ENCODE measurements at places on chromosomes 2 and 18.

DNA sequence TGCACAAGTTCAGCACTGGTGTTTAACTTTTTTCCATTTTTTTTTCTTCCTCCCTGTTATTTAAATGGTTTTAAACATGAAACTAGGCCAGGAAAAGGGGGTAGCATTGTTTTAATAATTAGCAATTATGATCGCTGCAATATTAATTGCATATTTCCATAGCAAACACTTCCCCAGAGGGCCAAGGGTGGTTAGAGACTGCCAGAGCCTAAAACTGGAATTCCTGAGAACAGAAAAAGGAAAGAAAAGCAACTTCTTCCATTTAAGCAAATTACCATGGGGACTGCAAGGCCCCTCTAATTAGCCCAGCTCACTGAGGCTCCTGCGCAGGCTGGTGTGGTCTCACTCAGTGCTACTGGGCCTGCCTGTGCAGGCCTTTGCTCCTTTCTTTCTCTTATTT, 201.5 kb downstream of the SMAD2 start:
- DNase-seq = no peak

DNA sequence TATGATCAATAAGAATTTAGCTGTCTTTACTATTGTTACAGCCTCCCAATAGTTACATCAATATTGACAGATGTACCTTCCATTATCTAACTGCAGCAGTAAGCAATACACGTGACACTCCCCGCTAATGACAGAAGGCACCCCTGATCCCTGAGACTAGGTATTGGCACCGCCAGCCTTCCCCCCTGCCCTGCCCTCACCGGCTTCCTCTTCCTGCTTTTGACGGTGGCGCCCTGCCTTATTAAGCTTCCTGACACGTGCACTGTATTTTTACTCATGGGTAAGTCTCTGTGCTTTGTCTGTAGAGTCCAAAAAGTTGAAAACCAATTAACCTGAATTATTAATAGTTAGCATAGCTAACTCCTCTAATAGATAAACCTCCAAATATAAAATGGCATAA, 223.5 kb downstream of the EIPR1 start:
- no peak for DNase-seq

DNA sequence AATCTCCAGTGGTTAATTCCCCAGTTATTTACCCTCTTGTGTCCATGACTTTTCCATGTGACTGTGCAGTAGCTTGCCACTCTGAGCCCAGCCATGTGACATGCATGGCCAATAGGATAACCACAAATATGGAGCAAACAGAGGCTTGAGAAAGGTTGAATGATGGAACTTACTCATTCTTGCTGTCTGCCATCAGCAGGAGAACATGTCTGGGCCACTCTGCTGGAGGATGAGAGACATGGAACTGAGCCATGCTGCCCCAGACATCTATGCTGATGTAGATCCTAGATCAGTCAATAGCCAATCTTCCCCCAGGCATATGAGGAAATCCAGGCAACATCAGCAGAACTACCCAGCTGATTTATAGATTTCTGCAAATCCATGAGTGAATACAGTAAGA, 992.3 kb upstream of the FANCL start:
- no peak for DNase-seq

DNA sequence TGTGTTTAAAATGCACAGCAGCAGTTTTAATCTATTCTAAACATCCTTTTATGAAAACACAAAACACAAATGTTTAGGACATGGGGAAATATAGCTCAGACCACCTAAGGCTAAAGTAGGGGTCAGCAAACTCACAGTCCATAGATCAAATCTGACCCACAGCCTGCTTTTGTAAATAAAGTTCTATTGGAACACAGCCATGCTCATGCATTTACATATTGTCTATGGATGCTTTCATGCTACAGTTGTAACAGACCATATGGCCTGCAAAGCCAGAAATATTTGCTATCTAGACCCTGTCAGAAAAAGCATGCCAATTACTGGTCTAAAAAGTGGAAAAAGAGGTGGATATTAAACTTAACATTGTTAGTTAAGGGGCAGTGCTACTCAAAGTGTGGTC, 1105.4 kb upstream of the KLHL29 start:
- no peak for DNase-seq

- no peak for DNase-seq
Measured at GRCh38 chr18:9403795-9404564, 69.4 kb downstream of the TWSG1 start.

DNA sequence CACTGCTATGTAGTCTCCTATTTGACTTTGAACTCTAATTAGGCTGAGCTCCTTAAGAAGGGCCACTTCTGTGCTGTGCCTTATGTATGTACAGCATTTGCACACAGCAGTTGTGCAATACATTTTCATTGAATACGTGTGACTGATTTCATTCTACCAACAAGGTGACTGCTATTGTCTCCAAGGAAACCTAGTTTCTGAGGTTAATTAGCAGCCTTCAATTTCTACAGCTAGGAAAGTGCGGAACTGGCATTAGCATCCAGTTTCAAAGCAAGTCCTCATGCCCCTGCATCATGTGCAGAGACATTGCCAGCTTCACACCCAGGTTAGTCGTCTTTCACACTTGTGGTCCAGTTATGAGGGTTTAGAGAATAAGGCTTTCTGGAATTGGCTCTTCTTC, 58.6 kb downstream of the NCK2 start:
- no peak for DNase-seq

DNA sequence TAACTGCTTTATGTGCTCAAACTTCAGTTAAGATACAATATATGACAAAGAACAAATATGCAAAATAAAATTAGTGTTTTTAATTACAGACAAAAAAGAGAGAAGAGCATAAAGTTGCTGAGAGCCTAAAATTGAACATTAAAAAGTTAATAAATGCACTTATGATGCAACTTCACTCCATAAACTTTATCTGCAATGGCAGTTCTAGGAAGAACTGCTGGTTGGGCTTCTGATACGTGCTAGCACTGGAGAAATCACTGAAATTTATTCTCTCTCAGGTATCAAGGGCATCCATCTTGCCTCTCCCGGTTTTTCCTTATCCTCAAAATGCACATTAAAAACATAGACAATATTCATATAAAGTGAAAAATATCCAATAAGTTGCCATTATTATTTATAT, 35.7 kb downstream of the MYO3B start:
- DNase-seq = no peak

All from GM13976 (cell line).